Muscle of arm (tissue), 14 donors: ENCODE measurements at places on chromosomes 5 and 9.

DNA sequence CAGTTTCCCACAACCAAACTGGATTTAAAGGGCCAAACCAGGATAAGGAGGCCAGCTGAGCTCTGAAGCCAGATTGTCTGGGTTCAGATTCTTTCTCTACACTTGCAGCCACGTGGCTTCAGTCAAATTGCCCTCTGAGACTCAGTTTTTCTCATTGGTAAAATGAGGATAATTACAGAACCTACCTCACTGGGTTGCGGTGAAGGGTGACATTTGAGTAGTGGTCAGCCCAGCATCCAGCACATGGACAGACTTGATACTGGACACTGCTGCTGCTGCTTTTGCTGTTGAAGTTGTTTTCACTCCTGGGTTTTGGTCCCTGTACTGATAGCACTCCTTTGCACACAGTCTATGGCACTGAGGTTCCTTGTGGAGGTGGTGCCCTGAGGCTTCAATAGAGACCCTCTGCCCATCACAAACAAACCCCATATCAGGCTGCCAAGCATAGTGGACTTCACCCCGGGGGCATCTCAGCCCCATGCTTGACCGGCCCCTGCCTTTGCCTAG, 25.7 kb upstream of the CDKN2AIPNL start:
- DNase-seq, result no peak

GRCh38 chr9:130630506-130631330, 33.7 kb upstream of the PRDM12 start:
- DNase-seq, result no peak

DNA sequence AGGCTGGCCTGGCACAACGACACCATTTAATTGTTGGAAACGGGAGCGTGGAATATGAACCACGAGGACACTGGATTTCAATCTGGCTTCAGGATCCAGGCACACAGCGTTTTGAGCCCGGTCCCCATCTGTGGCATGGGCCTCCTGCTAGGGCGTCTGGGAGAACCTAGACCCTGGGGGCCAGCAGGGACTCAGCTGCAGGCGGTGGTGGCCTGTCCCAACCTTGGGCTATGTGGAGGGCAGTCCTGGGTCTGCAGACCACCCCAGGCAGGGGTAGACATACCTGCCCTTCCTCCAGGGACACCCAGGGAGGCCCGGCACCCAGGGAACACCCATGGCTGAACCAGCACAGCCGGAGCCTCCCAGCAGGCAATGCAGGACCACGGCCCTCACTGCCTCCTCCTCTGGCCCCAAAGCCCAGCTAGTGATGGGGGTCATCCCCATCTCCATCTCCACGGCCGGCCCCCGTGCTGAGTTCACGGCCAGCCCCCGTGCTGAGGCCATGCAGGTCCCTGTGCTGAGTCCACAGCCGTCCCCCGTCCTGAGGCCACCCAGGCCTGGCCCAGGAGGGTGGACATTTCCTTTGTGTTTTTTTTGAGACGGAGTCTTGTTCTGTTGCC, 18.5 kb upstream of the UBAC1 start:
- DNase-seq, result no peak

DNA sequence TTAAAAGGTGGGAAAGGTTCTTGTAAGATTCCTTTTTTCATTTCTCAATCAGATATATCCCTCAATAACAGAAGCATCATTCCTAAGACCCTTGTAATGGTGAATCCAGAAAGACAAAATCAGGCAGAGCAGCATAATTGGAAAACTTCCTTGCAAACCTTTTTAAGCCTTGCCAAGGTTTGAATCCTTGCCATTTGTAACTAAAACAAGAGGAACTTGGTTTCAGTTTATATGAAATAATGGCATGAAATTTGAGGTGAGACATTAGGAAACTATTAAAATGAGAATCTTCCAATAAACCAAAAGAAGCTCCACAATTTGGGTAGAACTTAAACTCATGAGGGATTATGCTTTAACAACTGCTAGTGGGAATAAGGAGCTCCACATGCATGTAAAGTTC, 384.7 kb upstream of the SMC2 start:
- DNase-seq, result peak; percentile 59

DNA sequence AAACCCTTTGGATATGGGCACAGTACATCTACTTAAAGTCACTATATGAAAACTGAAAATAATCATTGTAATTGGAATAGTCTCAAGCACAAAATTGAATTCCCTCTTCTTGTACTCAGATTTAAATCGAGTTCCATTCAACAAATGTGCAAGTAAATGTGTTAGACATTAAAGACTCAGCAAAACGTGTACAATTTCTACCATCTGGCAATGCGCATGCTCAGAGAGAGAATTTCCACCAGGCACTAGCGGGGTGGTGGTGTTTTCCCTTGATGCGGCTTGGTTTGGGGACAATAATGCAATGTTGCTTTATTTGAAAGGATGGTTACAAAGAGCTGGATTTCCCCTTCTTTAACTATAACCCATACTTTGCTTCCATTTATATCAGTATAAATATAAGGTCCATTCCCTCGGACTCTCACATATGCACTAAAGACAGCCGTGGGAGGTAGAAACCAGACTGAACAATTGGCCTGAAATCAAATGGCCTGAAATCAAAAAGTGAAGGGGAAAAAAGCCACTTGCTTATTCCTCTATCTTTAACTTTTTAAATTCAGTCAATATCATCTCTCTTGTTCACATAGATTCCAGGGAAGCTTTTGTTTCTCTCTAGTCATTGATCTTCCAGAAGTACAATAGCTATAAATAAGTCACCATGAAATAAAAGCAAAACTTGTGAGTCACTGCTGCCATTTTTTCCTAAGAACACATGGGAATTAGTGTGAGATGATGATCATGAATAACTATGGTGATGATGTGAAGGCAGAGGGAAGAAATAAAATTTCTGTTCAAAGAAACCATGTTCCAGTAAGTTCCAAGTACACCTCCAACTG, 59.2 kb downstream of the ADAMTS12 start:
- no peak for DNase-seq

- DNase-seq, result no peak
Measured at GRCh38 chr5:26601563-26601962, 436.8 kb downstream of the CDH9 start.

GRCh38 chr5:91311697-91312501, 71.2 kb downstream of the ARRDC3 start:
- DNase-seq, result peak; percentile 66

DNA sequence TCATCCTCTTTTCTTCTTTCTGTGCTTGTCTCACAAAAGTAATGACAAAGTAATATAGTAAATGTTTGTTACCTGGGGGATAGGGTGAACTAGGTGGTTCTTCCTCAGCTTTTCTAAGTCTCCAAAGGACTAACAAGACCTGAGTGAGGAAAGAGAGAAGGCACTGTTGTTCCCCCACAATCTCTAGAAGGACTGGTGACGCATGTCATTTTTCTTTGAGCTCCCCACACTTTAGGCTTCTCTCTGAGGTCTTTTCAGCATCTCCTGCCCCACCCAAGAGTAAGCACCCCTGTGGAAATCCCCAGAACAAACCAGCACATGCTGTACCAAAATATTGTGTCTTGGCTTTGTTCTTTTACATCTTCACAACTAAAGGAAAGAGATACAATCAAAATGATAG, 2.4 kb upstream of the IL7R start:
- DNase-seq, result no peak

GRCh38 chr5:179862891-179863290, 4.3 kb upstream of the MRNIP start:
- no peak for DNase-seq
